Esophagus squamous epithelium (tissue), 5 donors: ENCODE measurements at places on chromosomes 6 and 20. TPM values are rescaled to one million over a fixed set of nuclear protein-coding genes. Genes with fewer than 3 reads are reported as not detected.
A peak's percentile ranks its signal among the peaks of the same experiment; 100 is the strongest.

DNA sequence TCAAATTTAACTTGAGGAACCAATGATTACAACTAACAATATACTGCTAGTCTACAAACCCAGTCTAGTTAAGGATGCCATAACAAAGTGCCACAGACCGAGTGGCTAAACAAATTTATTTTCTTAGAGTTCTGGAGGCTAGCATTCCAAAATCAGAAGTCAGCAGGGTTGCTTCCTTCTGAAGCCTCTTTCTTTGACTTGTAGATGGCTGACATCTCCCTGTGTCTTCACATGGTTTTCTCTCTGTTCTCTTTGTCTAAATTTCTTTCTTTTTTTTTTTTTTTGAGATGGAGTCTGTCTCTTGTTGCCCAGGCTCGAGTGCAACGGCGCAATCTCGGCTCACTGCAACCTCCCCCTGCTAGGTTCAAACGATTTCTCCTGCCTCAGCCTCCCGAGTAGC lies 56.1 kb downstream of the NCOA3 start:
- no peaks in the 10 kb centered on the region for H3K27me3 ChIP-seq
- DNase-seq = no peak
- no peaks in the 10 kb centered on the region for H3K36me3 ChIP-seq
- no peak overlapping the region for H3K27ac ChIP-seq

Gene DUSP15
- total RNA-seq = 0.32 TPM

- DNase-seq = no peak
- no peaks in the 10 kb centered on the region for H3K4me1 ChIP-seq
- no peaks in the 10 kb centered on the region for H3K36me3 ChIP-seq
- H3K27ac ChIP-seq = no peak overlapping the region
- H3K27me3 ChIP-seq = no peaks in the 10 kb centered on the region
These were observed 34.4 kb downstream of the CDH26 start for GRCh38 chr20:59992526-59993084.

Gene FAM217A
- not detected for total RNA-seq

Gene COMMD7
- total RNA-seq = 22.5 TPM

Gene MCCD1
- not detected for total RNA-seq

DNA sequence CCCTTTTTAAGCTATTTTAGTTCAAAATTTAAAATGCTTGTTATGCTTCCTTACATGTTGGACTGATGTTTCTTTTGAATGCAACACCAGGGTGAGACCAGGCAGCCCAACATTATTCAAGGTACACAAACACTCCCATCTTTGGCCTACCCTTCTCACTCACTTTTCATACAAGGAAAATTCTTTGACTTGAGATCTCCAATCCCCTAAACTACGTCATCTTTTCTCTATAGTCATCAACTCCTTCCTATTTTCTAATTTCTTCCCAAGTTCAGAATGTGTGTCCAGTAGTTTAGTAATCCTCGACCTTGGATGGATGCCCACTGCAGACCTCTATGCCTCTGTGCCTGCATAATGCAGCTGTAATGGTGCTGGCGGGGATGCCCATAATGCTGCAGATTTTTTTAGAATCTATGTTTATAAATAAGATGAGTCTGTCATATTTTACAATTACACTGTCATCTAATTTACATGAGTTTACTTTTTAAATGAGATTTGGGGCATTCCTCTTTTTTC lies 108.7 kb downstream of the ID4 start:
- DNase-seq = no peak
- H3K36me3 ChIP-seq = no peaks in the 10 kb centered on the region
- H3K27me3 ChIP-seq = no peaks in the 10 kb centered on the region
- H3K27ac ChIP-seq = no peak overlapping the region
- no peaks in the 10 kb centered on the region for H3K4me1 ChIP-seq

DNA sequence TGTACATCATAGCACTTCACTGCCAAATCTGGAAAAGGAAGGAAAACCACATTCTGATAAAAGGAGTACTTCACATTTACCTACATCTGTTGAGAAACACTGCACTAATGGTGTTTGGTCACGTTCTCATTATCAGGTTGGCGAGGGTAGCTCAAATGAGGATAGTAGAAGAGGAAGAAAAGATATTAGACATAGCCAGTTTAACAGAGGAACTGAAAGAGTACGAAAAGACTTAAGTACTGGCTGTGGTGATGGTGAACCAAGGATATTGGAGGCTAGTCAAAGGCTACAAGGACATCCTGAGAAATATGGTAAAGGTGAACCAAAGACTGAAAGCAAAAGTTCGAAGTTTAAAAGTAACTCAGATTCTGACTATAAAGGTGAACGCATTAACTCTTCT lies 32.0 kb upstream of the GJA10 start:
- no peaks in the 10 kb centered on the region for H3K27me3 ChIP-seq
- no peak for DNase-seq
- no peaks in the 10 kb centered on the region for H3K4me1 ChIP-seq
- no peak overlapping the region for H3K4me3 ChIP-seq
- no peak overlapping the region for H3K27ac ChIP-seq
- H3K36me3 ChIP-seq = peaks cover 98% of the 10 kb centered on the region

Gene OR2J3
- total RNA-seq = not detected

Gene COL20A1
- not detected for total RNA-seq

- H3K36me3 ChIP-seq = no peaks in the 10 kb centered on the region
- peaks cover 4% of the 10 kb centered on the region for H3K4me1 ChIP-seq
- no peak overlapping the region for H3K4me3 ChIP-seq
- no peak overlapping the region for H3K27ac ChIP-seq
- no peak for DNase-seq
These were observed 48.0 kb downstream of the RAMACL start for GRCh38 chr6:166538297-166539010.

Gene ADTRP
- total RNA-seq = 0.79 TPM

DNA sequence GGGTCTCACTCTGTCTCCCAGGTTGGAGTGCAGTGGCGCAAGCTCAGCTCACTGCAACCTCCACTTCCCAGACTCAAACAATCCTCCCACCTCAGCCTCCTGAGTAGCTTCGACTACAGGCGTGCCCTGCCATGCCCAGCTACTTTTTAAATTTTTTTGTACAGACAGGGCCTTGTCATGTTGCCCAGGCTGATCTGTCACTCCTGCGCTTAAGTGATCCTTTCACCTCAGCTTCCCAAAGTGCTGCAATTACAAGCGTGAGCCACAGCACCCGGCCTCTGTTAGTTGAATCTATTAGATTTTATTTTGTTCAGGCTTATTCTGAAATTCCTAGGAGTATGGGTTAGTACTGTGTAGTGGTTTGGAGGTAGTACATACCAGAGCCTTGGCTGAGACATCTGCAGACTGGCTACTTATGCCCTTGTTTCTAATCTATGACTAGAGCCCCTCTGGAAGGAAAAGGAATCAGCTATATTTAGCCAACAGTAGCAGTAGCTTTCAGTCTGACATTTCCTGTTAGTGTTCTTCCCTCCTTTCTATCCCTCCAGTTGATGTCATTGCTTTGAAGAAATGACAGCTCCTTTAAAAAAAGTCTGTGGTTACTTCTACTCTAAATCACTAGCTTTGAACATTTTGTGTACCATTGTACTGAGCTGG lies 74.4 kb downstream of the ITCH start:
- no peaks in the 10 kb centered on the region for H3K27me3 ChIP-seq
- peaks cover 6% of the 10 kb centered on the region for H3K4me1 ChIP-seq
- H3K27ac ChIP-seq = no peak overlapping the region
- H3K36me3 ChIP-seq = peaks cover 7% of the 10 kb centered on the region
- no peak for DNase-seq

Gene HRH3
- not detected for total RNA-seq

Gene NOX3
- not detected for total RNA-seq

- DNase-seq = no peak
- H3K4me1 ChIP-seq = no peaks in the 10 kb centered on the region
- H3K27me3 ChIP-seq = no peaks in the 10 kb centered on the region
- peaks cover 52% of the 10 kb centered on the region for H3K36me3 ChIP-seq
- H3K4me3 ChIP-seq = no peak overlapping the region
- no peak overlapping the region for H3K27ac ChIP-seq
These were observed 40.9 kb downstream of the DOP1A start for GRCh38 chr6:83108378-83108777.

GRCh38 chr20:54017846-54018245 lies 52.5 kb downstream of the BCAS1 start:
- no peak overlapping the region for H3K27ac ChIP-seq
- no peak overlapping the region for H3K4me3 ChIP-seq
- no peaks in the 10 kb centered on the region for H3K4me1 ChIP-seq
- DNase-seq = no peak
- no peaks in the 10 kb centered on the region for H3K36me3 ChIP-seq

GRCh38 chr20:53888951-53889350 lies 181.4 kb downstream of the BCAS1 start:
- no peaks in the 10 kb centered on the region for H3K4me1 ChIP-seq
- H3K36me3 ChIP-seq = no peaks in the 10 kb centered on the region
- no peak for DNase-seq
- H3K27ac ChIP-seq = no peak overlapping the region

Gene OARD1
- 30.0 TPM for total RNA-seq

DNA sequence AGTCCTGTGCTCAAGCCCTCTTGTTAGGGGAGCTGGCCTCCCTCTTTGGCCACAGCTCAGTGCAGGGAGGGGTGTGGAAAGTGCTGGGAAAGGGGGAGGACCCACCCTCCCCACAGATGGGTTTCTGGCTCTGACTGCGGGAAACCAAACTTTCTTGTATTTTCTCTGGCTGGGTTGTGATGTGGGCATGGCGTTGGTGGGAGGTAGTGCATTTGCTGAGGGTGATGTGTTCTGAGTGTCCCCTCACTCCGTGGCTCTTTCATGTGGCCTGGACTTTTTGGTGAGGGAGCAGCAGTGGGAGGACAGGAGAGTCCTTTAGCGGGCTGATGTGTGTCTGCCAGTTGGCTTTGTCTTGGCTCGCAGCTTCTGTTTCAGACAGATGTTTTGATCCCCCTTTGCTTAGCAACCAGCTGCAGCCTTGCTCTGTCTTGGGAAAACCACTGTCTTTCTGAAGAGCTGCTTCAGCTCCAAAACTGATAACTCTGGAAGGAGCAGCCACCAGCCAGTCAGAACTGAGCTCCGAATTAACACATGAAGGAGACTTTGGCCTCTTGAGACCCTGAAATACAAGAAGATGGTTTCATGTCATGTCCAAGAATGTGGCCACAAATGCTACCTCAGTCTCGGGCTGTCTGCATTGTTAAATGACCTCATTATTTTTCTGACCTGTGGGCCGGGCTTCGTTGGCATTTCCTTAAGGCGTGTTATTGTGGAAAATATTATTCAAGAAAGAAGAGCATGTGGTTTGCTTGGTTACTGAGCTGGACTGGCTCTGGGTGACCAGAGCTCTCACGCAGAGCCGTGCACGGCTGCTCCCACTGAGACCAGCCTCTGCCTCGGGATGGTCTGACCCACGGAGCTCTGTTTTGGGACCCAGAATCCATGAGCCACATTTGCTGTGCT lies 21.5 kb downstream of the SYNJ2 start:
- H3K4me1 ChIP-seq = peaks cover 27% of the 10 kb centered on the region
- no peaks in the 10 kb centered on the region for H3K36me3 ChIP-seq
- H3K4me3 ChIP-seq = no peak overlapping the region
- H3K27me3 ChIP-seq = no peaks in the 10 kb centered on the region

GRCh38 chr6:127100510-127101140 lies 17.8 kb upstream of the RSPO3 start:
- no peaks in the 10 kb centered on the region for H3K36me3 ChIP-seq
- no peak overlapping the region for H3K4me3 ChIP-seq
- H3K4me1 ChIP-seq = no peaks in the 10 kb centered on the region
- H3K27ac ChIP-seq = peak overlapping the region; percentile 17

GRCh38 chr20:10231290-10231689 lies 12.7 kb downstream of the SNAP25 start:
- H3K27me3 ChIP-seq = peaks cover 11% of the 10 kb centered on the region
- H3K36me3 ChIP-seq = no peaks in the 10 kb centered on the region
- H3K4me1 ChIP-seq = no peaks in the 10 kb centered on the region
- no peak overlapping the region for H3K4me3 ChIP-seq
- no peak for DNase-seq
- H3K27ac ChIP-seq = no peak overlapping the region

- no peak for DNase-seq
- no peak overlapping the region for H3K27ac ChIP-seq
- no peaks in the 10 kb centered on the region for H3K27me3 ChIP-seq
- no peaks in the 10 kb centered on the region for H3K36me3 ChIP-seq
- no peak overlapping the region for H3K4me3 ChIP-seq
- peaks cover 35% of the 10 kb centered on the region for H3K4me1 ChIP-seq
These were observed 103.5 kb downstream of the GJA10 start for GRCh38 chr6:89997456-89998445.
